Activated CD8-positive, alpha-beta T cell treated with anti-CD3 and anti-CD28 coated beads for 36 hours (primary cell): ENCODE measurements at places on chromosomes 2 and 18. TPM values are rescaled to one million over a fixed set of nuclear protein-coding genes. Genes with fewer than 3 reads are reported as not detected.
A peak's percentile ranks its signal among the peaks of the same experiment; 100 is the strongest.

DNA sequence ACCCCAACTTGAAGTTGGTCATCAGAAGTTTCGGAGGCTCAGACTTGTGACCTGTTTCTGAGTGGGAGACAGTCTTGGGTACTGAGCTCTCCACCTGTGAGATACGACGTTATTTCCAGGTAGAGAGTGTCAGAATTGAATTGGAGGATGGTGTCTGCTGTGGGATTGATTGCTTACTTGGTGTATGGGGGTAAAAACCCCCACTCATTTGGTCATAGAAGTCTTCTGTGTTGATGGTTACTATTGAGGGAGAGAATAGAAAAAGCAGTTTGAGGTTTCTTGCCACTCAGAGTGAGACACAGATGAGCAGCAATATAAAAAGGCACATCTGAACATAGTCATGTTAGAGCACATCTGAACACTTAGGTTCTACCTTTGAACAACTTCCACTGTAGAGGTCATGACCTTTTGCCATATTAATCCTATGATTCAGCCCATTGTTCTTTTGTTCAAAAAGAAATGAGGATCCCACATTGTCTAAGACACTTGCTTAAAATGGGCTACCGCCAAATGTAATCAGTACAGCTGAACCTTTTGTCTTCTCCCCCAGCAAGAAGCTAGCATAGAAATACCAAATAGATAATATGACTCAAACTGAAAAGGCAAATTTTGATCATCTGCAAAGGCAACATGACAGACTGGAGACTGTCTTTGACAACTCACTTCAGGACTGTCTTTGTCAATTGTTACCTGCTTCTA, 73.3 kb downstream of the NAB1 start:
- peaks cover 77% of the 10 kb centered on the region for H3K4me1 ChIP-seq
- no peaks in the 10 kb centered on the region for H3K27me3 ChIP-seq
- peak; percentile 51 for DNase-seq
- peak overlapping the region; percentile 95 for H3K27ac ChIP-seq
- peak overlapping the region; percentile 63 for H3K4me3 ChIP-seq

GRCh38 chr2:903223-903900, 47.3 kb upstream of the SNTG2 start:
- H3K27me3 ChIP-seq: peaks cover 1% of the 10 kb centered on the region
- no peak overlapping the region for H3K4me3 ChIP-seq
- H3K36me3 ChIP-seq: no peaks in the 10 kb centered on the region
- DNase-seq: no peak
- no peaks in the 10 kb centered on the region for H3K4me1 ChIP-seq

The CTLA4 gene
- 28.7 TPM for total RNA-seq

The THAP4 gene
- total RNA-seq: 48.9 TPM

The IL1RL2 gene
- total RNA-seq: not detected

The GNLY gene
- 46.7 TPM for total RNA-seq

The DYTN gene
- not detected for total RNA-seq

DNA sequence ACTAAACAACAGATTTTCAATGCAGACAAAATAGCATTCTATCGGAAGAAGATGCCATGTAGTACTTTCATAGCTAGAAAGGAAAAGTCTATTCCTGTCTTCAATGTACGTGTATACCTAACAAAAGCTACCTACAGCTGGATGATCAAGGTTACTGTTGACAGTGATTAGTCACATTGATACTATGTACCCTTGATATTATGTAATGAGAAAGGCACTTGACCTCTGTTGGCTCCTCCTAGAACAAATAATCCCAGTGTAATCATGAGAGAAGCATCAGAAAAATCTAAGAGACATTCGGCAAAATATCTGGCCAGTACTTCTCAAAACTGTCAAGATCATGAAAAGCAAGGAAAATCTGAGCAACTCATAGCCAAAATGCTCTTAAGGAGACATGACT, 44.4 kb upstream of the LRRTM4 start:
- H3K4me1 ChIP-seq: no peaks in the 10 kb centered on the region
- no peak overlapping the region for H3K4me3 ChIP-seq
- no peak for DNase-seq
- no peaks in the 10 kb centered on the region for H3K27me3 ChIP-seq
- no peaks in the 10 kb centered on the region for H3K36me3 ChIP-seq

The KCNG2 gene
- not detected for total RNA-seq

DNA sequence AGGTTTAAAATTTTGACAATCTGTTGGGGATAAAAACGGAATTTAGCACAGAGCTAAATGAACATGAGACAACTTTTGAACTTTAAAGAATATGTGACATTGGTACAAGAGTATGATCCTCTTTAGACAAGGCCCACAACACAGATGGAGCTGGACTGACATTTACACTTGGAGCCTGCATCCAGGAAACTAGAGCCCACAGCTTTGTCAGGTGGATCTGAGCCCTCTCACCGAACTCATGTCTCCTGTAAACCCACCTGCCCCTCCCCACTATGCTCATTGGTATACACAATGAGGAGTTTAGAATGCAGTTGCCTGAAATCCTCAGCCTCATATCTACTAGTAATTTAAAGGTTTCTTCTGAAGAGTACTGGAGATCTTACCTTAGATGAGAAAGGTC, 22.1 kb upstream of the ACAA2 start:
- H3K4me3 ChIP-seq: no peak overlapping the region
- no peaks in the 10 kb centered on the region for H3K36me3 ChIP-seq
- H3K4me1 ChIP-seq: no peaks in the 10 kb centered on the region

DNA sequence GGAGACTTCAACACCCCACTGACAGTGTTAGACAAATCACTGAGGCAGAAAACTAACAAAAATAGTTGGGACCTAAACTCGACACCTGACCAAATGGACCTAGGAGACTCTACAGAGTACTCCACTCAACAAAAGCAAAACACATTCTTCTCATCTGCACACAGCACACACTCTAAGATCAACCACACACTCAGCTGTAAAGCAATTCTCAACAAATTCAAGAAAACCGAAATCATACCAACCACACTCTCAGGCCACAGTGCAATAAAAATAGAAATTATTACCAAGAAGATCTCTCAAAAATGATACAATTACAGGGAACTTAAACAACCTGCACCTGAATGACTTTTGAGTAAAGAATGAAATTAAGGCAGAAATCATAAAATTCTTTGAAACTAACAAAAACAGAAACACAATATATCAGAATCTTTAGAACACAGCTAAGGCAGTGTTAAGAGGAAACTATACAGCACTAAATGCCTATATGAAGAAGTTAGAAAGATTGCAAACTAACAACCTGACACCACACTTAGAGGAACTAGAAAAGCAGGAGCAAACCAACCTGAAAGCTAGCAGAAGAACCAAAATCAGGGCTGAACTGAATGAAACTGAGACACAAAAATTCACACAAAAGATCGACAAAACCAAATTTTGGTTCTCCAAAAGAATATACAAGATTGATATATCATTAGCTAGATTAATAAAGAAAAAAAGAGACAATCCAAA, 46.3 kb downstream of the RTTN start:
- DNase-seq: no peak
- H3K27ac ChIP-seq: no peak overlapping the region
- no peak overlapping the region for H3K4me3 ChIP-seq
- peaks cover 68% of the 10 kb centered on the region for H3K36me3 ChIP-seq
- no peaks in the 10 kb centered on the region for H3K27me3 ChIP-seq
- H3K4me1 ChIP-seq: peaks cover 21% of the 10 kb centered on the region
